GM23338 (cell line): ENCODE measurements at places on chromosomes 3 and 15. TPM values are rescaled to one million over a fixed set of nuclear protein-coding genes. Genes with fewer than 3 reads are reported as not detected.

Gene TTC21A
- 1.8 and 2.5 TPM in 2 replicates for polyA plus RNA-seq

Gene LTK
- 0.40 TPM in 1 of 2 replicates, not detected in the other for polyA plus RNA-seq

Gene CTXN2
- polyA plus RNA-seq, result 0.10 TPM in 1 of 2 replicates, not detected in the other

Gene C3orf49
- polyA plus RNA-seq, result 0.23 TPM in 1 of 2 replicates, not detected in the other

Gene ARID3B
- polyA plus RNA-seq, result 65.5 and 72.8 TPM in 2 replicates

Gene ZCWPW2
- polyA plus RNA-seq, result 0.55 and 0.78 TPM in 2 replicates

Gene ATP13A5
- not detected in 2 replicates for polyA plus RNA-seq

Gene POC1A
- 18.4 and 19.1 TPM in 2 replicates for polyA plus RNA-seq

Gene ADAMTS7
- polyA plus RNA-seq, result 11.2 and 11.6 TPM in 2 replicates

Gene TGM4
- not detected in 2 replicates for polyA plus RNA-seq

Gene PLA2G4F
- not detected in 2 replicates for polyA plus RNA-seq

Gene GP9
- polyA plus RNA-seq, result not detected in 2 replicates

Gene BSN
- polyA plus RNA-seq, result 0.38 and 0.50 TPM in 2 replicates

Gene CD200R1
- 0.18 and 0.35 TPM in 2 replicates for polyA plus RNA-seq

Gene PTPRG
- 18.4 and 24.4 TPM in 2 replicates for polyA plus RNA-seq

Gene PSMD2
- 101 and 117 TPM in 2 replicates for polyA plus RNA-seq

Gene CYP8B1
- not detected in 2 replicates for polyA plus RNA-seq

Gene RHOV
- polyA plus RNA-seq, result 3.0 and 4.4 TPM in 2 replicates

Gene MESP2
- polyA plus RNA-seq, result 0.24 and 0.68 TPM in 2 replicates

Gene EHHADH
- polyA plus RNA-seq, result 1.7 and 2.5 TPM in 2 replicates

Gene ALAS1
- 17.8 and 19.2 TPM in 2 replicates for polyA plus RNA-seq

Gene TRH
- polyA plus RNA-seq, result 0.10 TPM in 1 of 2 replicates, not detected in the other

Gene PYGO1
- 0.18 and 0.23 TPM in 2 replicates for polyA plus RNA-seq

Gene ROBO2
- polyA plus RNA-seq, result 1.1 and 1.5 TPM in 2 replicates

Gene LMAN1L
- polyA plus RNA-seq, result not detected in 2 replicates

Gene CCR4
- polyA plus RNA-seq, result 0.10 TPM in 1 of 2 replicates, not detected in the other

Gene TMC3
- polyA plus RNA-seq, result 0.07 and 0.10 TPM in 2 replicates

Gene MESP1
- polyA plus RNA-seq, result 0.91 TPM in 1 of 2 replicates, not detected in the other

Gene SNX22
- polyA plus RNA-seq, result 3.7 TPM in 2 replicates

Gene TM4SF18
- polyA plus RNA-seq, result 1.4 and 2.0 TPM in 2 replicates

Gene PPCDC
- 17.8 and 22.1 TPM in 2 replicates for polyA plus RNA-seq

Gene SIDT1
- polyA plus RNA-seq, result not detected in 2 replicates

Gene AADACL2
- polyA plus RNA-seq, result not detected in 2 replicates

Gene VGLL3
- 1.4 TPM in 2 replicates for polyA plus RNA-seq
